K562 (cell line): ENCODE measurements at places on chromosomes 6 and 20. TPM values are rescaled to one million over a fixed set of nuclear protein-coding genes. Genes with fewer than 3 reads are reported as not detected.

DNA sequence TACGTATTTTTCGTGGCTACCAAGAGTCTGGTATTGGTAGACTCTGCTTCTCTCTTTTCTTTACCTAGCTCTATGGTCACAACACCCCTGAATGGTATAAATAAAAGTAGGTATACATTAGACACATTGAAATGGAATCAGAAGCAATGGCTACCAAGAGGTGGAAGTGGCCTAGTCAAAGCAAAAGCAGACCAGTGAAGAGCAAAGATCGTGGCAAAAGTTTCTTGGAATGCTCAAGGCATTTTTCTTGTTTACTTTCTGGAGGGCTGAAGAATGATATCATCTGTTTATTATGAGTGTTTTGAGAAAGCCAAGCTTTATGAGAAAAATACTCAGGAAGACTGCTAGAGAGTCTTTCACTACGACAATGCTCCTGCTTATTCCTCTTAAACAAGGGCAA, 28.6 kb upstream of the MOCS1 start:
- DNase-seq = no peak

GRCh38 chr6:23681743-23682142, 444.3 kb upstream of the NRSN1 start:
- DNase-seq = no peak

The EPHA7 gene
- total RNA-seq = not detected in 2 replicates

GRCh38 chr6:4258733-4259132, 123.4 kb upstream of the ECI2 start:
- no peak for DNase-seq

DNA sequence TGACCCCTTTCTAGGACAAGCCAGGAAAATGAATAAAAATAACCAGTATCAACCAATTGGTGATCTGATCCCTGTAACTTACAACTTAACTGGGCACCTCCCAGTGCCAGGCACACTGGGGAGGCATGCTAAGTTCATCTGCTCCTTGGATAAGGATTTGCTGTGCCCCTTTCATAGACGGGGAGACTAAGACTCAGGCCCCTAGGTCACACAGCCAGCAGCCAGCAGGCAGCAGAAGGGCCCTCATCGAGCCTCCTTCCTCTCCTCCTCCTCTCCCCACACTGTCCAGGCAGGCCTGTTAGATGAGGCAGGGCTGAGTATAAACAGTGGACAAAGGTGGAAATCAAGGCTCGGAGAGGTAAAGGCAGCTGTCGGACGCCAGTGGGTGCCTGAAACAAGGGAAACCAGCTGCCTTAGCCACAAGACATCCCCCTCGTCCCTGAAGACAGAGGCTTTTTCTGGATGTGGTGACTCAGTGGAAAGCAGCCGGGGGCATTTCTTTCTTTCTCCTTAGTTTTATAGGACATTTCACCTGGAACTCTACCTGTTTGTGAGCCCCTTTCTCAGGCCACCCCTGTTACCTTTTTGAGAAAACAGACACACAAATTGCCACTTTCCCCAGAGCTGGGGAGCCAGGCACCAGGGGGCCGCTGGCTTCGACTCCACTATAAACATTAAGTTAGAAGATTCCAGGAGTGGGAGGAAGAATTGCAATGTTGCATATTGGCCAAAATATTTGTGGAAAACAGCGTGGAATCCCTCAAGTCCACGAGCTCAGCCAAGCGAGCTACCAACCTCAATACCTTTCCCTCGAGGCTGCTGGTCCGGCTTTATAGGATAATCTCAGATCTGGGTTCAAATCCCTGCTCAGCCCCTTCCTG, 166.0 kb downstream of the PREX1 start:
- no peak for DNase-seq

DNA sequence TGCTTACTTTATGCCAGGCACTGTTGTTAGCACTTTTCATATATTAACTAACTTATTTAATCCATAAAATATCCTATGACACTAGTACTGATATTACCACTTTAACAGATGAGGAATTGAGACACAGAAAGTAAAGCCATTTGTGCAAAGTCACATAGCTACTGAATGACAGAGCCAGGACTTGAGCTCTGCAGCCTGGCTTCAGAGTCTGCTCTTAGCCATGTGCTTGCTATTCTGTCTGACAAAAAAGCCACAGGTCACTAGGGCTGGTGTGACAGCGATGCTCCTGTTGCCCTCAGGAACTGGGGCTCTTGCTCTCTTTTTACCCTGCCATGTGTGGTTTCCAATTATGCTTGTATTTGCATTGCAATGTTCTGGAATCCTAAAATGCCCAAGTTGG, 44.7 kb upstream of the RNF8 start:
- no peak for DNase-seq

The CALHM4 gene
- total RNA-seq = not detected in 2 replicates

- DNase-seq = no peak
Observed at GRCh38 chr6:14946753-14947152, 299.1 kb upstream of the JARID2 start.

GRCh38 chr6:56799989-56800388, 154.9 kb upstream of the BEND6 start:
- no peak for DNase-seq
